ENCODE measurements at places on chromosomes 11 and 22.
A peak's percentile ranks its signal among the peaks of the same experiment; 100 is the strongest.

DNA sequence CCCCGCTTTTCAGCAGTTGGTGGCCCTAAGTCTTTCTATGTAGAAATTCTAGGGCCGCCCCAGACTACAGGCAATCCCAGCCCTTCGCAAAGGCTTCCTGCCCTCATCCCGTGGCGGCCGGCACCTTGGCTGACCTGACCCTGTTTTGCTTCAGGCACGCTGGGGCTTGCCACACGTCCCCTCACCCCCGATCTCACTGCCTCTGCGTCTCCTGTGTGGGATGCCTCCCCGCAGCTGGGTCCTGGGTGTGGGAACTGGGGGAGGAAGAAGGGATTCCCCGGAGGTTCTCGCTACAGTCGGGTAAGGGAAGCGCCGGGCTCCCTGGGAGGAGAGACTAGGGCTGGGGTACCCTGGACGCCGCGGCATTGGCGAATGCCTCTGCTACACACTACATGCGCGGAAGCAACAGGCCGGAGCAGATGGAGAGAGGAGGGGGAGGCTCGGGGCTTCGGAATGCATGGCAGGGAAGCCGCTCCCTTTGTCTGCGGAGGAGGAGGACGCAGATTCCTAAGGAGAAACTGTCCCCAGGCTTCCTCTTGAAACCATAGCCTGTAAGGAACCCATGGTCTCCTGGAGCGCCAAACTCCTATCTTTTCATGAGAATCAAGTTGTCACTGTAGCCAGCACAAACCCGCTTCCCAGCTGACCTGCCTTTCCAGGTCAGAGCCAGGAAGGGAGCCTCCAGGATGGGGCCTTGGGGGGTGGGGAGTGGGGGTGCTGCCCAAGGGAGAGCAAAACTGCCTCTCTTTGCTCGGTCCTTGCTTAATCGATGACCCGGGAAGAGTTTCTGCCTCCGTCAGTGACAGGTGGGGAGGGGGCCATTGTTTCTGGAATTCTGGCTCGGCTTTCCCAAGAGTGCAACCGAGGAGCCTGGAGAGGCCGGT is 1.4 kb downstream of the DTX4 start:
- DNase-seq = no peak

DNA sequence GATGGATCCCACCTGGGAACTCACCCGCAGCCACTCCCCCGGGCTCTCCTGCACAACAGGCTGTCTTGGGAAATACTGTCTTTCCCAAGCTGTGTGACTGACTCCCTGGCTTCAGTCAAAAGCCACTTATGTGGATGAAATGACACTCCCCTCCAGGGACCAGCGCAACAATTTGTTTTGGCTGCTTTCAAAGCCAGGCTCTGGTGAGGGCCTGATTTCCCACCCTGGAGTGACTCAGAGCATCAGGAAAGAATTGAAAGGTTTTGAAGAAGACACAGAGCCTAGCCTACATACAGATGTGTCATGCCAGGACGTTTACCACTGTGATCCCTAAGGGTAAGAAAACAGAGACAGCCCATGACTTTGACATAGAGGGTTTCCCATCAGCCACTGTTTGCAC is 550.5 kb downstream of the MIAT start:
- no peak for DNase-seq

DNA sequence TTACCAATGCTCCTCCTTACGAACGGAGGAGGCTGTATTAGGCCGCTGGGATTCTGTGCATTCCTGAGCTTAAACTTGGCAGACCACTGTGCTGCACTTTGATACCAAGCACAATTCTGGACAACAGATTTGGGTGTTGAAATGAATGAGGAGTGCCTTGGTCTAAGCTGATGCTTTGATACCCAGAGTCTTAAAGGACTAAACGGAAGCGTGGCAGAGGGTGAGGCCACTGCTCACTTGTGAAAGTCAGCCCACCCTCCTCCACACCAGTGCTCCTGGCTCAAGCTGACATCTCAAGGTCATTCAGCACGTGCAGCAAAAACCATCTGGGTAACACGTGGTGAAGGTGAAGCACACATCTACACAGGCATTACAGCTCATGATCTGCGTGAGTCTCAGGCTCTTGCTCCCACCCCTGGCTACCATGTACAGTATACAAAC is 85.9 kb downstream of the MICAL3 start:
- DNase-seq = no peak

DNA sequence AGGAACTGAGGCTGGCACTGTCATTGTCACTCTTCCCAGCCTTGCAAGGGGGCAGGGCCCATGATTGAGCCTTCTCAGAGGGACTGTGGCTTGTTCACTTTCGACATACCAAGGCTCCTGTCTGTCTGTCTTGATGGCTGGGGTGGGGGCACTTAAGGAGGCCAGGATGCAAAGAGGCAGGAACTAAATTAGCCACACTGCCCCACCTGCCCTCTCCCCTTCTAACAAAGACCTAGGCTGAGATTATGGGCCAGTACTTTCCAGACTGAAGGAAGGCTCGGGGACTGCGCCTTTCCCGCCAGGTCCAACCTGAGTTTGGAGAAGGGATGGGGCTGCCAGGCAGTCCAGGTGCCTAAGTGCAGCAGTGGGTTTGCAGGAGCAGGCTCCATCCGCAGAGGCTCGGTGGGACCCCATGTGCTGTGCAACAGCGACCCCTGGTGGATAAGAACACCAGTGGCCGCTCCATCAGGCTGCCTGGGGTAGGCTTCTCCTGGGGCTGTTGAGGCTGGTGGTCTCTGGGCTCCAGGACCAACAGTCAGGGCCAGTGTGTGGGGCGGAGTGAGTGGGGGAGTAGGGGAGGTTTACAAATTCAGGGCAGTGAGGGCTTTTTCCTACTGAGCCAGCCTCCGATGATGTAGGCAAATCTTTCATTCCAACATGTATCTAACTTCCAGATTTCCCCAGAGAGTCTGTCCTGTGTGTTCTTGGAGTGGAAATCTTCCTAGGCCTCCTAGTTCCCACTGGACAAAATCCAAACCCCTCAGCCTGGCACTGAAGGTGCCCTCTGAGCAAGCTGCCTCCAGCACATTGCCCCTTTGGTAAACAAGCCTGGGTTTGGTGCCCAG is 93.9 kb downstream of the INSC start:
- peak; percentile 80 for DNase-seq

DNA sequence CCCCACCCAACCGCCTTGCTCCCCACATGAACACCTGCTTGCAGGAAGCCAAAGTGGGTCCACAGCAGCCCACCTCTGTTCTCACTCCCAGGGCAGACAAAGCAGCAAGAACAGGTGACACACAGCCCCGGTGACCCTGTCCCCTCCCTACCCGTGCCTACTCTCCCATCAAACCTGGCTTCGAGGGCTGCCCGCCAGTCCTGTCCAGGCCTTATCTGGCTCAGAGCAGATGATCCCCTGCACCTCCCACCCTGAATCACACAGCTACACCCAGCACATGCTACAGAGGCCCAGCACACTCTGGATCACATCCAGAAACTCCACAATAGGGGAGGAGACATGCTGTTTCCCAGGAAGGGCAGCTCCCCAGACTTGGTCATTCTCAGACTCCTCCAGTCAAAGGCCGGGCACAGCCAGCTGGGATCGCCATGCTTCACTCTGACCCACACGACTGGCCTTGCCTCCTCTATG is 6.2 kb upstream of the RGL4 start:
- DNase-seq = no peak
